NCI-H187 treated with DMSO at 0.1 percent for 48 hours (cell line): ENCODE measurements at places on chromosomes 3 and 15.

GRCh38 chr3:153182501-153183293 lies 20.7 kb downstream of the RAP2B start:
- no peak for DNase-seq

GRCh38 chr3:39569095-39569494 lies 101.6 kb downstream of the MOBP start:
- DNase-seq: no peak

DNA sequence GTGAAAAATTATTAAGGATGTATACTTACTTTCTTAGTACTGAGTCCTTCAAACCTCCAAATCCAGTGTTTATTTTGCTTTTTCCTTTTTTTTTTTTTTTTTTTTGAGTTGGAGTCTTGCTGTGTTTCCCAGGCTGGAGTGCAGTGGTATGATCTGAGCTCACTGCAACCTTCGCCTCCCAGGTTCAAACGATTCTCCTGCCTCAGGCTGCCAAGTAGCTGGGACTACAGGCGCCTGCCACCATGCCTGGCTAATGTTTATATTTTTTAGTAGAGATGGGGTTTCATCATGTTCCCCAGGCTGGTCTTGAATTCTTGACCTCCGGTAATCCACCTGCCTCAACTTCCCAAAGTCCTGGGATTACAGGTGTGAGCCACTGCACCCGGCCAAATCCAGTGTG lies 67.5 kb downstream of the KAT2B start:
- DNase-seq: no peak

GRCh38 chr15:86608461-86609205 lies 529.0 kb downstream of the AGBL1 start:
- DNase-seq: no peak

DNA sequence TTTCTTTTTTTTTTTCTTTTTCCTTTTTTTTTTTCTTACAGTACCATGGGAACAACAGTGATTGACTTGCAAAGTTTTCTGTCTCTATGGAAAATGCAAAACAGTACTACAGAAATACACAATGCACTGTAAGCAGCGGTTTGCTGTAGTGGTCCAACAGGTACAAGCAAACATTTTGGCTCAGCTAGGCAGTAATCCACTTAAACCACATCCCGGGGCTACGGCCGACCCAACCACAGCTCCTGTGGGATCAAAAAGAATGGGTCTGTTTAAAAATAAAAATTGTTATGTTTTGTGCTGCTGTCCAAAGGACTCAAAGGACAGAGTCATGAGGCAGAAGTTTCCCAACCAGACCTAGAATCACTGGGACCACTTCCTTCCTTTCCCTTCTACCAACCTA lies 667.1 kb upstream of the ADAMTS9 start:
- no peak for DNase-seq

- DNase-seq: no peak
These were observed 623.7 kb downstream of the GRM7 start for GRCh38 chr3:7484636-7485035.

DNA sequence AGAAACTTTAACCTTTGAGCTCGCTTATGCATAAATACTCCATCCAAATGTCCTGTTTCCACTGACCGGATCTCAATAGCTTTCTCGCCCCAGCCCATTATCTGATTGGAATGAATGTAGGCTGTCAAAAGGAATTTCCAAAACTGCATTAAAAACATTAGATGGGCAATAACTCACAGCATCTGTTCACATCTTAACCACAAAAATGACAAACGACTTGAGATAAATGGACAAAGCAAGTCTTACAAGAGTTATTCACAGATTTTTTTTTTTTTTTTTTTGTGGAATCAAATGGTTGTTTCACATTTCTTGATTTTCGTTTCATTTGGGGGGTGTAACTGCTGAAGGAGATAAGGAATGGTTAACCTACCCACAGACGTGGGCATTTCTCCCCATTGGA lies 39.7 kb upstream of the SLC2A2 start:
- no peak for DNase-seq

GRCh38 chr15:48049736-48050135 lies 71.1 kb upstream of the SLC24A5 start:
- no peak for DNase-seq

- DNase-seq: no peak
These were observed 139.8 kb downstream of the RAB11A start for GRCh38 chr15:66008940-66009562.

DNA sequence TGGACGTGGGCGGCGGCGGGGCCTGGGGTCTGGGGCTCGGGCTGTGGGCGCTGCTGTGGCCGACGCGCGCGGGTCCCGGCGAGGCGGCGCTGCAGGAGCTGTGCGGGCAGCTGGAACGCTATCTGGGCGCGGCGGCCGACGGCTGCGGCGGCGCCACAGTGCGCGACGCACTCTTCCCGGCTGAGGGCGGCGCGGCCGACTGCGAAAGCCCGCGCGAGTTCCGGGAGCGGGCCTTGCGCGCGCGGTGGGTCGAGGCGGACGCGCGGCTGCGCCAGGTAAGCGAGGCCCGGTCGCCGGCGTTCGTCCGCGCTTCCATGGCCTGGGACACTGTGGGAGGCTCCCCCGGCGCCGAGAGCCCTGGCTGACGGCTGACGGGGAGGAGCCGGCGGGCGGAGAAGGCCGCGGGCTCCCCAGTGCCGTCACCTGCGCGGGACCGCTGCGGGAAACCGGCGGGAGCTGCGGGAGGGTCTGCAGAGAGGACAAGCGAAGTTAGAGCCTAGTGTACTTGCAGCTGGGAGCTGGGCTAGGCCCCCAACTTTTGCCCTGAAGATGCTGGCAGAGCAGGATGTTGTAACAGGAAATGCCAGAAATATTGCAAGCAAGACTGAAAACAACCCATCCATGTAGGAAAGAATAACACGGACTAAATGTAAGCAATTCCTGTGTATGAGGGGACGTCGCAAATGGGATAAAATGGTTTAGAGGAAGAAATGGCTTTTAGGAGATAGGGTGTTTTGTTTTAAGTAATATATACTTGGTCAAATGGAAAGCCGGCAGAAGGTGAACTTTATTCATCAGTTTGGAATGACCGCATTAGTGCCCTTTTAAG lies 847 bp downstream of the WHAMM start:
- DNase-seq: no peak

DNA sequence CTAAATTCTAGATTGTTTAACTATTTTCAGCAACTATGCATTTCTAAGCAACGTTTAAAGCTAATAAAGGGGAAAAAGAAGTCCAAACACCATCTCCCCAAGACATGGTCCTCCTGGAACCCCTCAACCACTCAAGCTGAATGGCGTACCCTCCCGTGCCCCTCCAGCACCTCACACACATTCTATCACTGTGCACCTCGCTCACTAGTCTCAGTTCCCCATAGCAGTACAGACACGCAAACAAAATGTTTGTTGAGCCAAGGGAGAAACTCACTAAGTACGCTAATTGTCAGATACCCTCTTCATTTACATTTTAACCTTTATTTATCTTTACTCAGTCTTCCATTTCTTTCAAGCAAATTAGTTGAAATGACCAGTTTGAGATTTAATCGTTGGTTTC lies 48.8 kb downstream of the ACAP2 start:
- no peak for DNase-seq

DNA sequence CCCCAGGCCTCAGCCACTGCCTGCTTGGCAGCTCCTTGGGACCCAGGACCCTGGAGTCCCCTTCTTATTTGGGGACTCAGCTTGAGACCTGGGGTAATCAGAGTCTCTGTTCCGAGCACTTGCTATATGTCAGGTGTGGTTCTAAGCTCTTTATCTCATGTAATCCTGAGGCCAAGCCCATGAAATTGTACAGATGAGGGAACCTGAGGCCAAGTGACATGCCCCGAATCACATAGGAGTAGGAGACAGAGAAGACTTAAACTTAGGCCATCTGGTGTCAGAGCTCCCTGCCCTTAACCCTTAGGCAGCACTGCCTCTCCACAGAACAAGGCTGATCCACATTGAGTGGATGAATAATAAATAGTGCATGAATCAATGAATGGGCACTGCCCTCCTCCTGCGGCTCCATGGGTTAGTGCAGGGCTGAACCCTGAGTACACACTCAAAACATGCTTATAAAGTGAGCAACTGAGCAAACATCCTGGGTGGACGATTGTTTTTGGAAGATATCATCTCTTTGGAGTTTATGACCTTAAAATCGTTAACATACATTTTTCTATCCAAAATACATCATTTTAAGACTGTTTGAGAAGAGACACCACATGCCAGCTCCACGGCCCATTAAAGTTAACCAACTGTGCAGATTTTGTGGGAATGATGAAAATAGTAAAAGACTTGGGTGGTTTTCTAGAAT lies 33.2 kb upstream of the IQSEC1 start:
- DNase-seq: no peak

- DNase-seq: no peak
These were observed 100.8 kb upstream of the SOX2 start for GRCh38 chr3:181610973-181611265.

DNA sequence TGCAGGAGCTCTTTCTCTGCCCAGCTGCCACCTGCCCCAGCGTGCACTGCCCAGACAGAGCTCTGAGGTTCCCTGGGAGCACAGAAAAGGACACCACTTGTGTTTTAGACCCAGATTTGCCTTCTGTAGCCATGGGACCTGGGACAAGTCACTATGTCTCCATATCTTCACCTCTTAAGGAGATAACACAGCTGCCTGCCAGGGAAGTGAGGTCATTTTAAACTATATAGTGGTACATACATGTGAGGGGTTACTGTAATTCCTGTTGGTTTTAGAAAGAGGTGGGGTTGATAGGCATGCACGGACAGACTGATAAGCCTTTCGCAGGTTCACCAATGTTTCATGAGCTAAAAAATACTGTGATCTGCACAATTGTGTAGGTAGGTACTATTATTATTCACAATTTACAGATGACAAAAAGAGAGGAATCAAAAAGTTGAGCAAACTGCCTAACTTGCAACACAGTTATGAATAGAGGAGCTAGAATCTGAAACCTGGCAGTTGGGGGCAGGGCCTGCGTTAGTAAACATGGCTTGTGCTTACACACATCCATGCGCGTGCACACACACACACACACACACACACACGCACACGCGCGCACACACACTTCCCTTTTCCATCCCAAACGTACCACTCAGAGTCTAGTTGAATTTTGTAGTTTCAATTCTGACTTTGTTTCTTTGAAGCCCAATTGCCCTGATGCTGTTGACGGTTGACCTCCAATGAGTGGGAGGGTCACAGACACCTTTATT lies 193.6 kb downstream of the FAM43A start:
- DNase-seq: no peak
